ENCODE measurements at places on chromosomes 2 and 18.

GRCh38 chr2:112915300-112916144 is 4.6 kb downstream of the IL37 start:
- DNase-seq: no peak

- no peak for DNase-seq
Observed at GRCh38 chr2:85133751-85134254, 611 bp downstream of the TCF7L1 start.

DNA sequence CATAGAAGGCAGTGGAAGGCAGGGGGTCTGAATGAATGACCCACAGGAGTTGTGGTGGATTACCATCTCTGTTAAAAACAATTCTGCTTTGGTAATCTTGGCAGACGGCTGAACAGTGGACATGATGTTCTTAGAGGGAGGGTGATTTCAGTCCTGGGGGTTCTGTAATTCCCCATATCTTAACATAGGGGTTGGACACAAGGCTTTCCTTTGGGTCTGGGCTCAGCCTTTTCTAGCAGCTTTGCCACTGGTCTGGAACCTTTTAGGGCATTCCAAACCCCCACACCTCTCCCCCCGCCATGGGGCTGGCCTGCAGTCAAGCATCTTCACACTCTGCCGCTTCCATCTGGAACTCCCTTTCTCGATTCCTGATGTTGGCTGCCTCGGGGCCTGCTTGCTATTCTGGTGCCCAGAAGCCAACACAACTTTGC is 50.3 kb downstream of the RPL37A start:
- DNase-seq: no peak

- DNase-seq: no peak
Observed at GRCh38 chr2:47429795-47430194, 26.8 kb downstream of the MSH2 start.

DNA sequence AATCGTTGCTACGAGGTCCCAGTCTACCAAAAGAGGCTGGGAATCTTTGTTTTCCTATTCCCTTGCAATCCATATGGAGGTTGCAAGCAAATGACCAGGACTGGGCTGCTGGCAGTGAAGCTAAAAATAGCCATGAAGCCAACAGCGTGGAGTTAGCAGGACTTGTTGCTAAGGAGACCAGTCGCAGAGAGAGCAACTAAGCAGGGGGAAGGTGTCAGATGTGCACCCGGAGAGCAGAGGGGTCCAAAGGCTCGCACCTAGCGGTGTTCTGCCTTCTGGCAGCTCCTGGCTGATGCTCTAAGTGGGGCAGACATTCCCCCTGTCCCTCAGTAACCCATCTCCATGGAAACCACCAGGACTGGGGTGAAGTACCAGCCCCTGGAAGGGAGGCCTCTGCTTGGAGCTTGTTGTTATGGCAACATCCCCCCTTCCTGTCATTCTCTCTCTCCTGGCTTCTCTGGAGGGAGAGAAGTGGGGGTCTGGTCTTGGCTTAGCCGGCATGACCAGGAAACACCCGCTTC is 84.6 kb downstream of the DNMT3A start:
- DNase-seq: no peak

- DNase-seq: no peak
Observed at GRCh38 chr2:150012986-150013385, 425.4 kb upstream of the MMADHC start.

GRCh38 chr2:18214936-18215335 is 336.5 kb downstream of the KCNS3 start:
- no peak for DNase-seq

DNA sequence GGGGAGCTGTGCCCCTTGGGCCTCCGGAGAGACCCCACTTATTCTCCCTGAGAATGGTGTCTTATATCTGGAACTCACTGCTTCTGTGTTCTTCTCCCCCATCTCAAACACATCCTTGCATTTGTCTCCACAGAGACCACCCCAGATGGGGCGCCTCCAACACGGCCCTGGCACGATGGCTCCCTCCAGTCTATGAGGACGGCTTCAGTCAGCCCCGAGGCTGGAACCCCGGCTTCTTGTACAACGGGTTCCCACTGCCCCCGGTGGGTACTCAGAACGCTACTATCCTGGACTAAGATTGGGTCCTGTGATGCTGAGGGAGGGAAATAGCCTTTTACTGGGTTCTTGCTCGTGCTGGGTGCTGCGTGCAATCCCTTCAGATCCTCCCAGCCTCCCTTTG is 40.3 kb downstream of the TPO start:
- DNase-seq: no peak

DNA sequence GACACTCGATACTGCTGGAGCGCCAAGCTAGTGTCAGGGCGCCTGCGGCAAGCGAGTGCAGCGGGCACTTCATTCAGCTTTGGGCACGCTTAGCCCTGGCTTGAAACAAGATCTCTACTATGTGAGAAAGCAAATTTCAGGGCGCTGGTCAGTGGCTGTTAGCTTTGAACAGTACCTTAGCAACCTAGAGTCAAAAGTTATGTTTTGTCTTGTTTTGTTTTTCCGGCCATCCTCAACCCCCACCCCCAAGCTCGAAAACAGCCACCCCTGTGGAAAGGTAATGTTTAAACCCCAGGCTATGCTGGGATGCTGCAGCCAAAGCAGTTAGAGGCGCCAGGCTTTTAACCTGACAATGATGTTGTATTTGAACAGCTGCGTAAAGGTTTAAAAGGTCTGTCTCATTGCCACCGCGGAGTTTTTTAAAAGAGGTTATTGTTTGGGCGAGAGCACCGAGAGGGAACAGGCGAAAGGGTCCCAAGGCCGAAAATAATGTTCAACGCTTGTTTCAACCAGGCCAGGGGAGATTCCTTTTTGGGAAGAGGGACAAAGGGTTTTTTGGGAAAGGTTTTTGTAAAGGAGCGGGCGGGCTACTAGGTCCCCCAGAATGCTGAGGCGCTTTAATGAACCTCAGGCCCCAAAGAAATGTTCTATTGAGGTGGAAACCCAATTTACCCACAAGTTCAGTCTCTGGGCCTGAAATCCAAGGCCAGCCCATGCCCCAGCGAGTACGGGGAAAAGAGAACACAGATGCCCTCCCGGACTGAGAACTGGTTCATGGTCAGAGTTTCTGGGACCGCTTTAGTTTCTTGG is 2.3 kb upstream of the HOXD10 start:
- no peak for DNase-seq

DNA sequence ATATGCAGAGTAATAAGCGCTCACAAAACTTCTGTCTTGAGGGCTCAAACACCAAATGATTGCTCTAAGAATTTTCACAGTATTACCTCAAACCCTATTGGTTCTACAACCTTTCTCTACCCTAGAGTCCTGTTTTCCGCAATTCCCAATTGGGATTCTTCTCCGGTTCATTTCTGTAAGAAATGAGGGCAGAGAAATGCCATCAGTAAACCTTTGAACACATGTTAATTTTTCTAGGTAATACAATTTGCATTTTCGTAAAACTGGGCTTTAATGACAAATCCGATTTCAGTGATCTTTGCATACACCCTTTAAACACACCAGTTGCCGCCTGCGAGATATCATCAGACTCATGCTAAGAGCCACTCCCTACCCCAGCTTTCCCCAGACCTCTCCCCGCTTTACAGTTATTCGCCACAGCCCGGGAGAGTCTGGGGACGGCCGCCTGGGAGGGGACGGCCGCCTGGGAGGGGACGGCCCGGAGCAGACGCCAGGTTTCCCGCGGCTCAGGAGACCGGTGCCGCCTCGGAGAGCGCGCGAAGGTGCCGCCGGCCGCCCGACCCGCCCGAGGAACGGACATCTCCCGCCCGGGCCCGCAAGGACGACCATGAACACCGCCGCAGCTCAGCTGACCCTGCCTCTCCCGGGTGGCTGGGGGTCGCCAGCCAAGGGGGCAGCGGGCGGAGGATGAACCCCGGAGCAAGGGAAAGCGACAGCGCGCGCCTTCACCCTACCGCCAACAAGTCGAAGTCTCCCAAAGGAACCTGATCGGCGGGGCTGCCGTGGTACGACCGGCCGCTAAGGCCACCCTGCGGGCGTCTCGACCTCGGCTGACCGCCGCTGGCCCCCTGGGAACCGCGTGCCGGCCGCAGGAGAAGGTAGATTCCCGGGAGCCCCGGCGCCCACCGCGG is 463 bp downstream of the SMC6 start:
- no peak for DNase-seq

GRCh38 chr2:134375935-134376334 is 122.1 kb downstream of the MGAT5 start:
- DNase-seq: no peak
